ENCODE measurements at places on chromosomes 1 and 21.

- no peak for DNase-seq
Observed at GRCh38 chr1:176925223-176925622, 239.3 kb downstream of the ASTN1 start.

DNA sequence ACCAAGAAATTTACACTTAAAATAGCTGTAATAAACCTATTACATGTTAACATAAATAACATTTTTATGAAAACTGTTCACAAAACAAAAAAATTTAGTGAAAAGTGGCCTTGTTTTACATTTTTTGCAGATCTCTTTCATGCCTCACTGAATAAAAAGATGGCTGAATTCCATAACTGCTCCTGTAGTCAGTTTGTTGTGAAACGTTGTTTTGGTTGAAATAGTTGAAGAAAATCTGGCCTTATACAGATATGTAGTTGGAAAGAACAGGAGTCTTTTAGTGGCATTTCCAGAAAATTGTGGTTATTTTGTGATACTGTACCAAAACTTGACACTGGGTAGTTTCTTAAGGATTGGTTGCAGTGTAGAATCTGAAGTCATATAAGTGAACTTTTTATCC, 18.1 kb downstream of the ITSN1 start:
- no peak for DNase-seq

DNA sequence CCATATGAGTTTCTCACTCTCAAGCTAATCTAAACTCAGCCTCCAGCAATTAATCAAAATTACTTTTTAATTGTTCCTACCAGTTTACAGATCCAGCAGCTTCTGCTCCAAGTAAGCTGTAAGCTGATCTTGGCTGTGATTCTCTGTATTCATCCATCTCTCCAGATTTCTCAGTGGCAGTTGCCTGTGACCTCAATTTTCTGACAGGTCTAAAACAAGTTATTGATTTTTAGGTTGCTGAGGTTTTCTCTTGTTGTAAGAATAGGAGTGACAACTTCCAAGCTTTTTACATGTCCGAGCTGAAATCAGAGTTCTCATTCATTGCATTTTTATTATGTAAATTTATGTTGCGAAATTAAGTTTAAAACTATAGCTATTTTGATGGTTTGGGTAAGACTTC, 1044.4 kb downstream of the PLA2G4A start:
- DNase-seq = no peak

- DNase-seq = no peak
Observed at GRCh38 chr1:18229625-18230024, 122.0 kb downstream of the IGSF21 start.
